ENCODE measurements at places on chromosomes 5 and 9. TPM values are rescaled to one million over a fixed set of nuclear protein-coding genes. Genes with fewer than 3 reads are reported as not detected.

The CSF1R gene
- total RNA-seq: 0.84 TPM

The FOXD4 gene
- 0.65 TPM for total RNA-seq

DNA sequence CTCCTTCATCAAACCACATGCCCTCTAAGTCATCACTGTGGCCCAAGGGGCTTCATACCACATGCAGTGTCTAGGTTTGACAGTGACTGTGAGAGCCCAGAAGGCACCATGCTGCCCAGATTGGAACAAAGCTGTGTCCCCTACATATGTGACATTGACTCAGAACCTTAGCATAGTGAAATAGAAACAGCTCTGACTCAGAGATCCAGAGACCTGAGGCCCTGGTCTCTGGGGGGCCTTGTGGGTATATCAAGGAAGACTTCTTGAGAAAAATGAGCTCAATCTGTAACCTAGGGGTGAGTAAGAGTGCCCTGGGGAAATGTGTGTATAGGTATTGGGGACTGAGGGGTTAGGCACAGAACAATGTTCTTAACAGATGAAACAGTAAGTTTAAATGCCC, 7.1 kb upstream of the ENTREP1 start:
- DNase-seq: no peak

GRCh38 chr5:133299728-133300127, 247.9 kb downstream of the HSPA4 start:
- no peak for DNase-seq

DNA sequence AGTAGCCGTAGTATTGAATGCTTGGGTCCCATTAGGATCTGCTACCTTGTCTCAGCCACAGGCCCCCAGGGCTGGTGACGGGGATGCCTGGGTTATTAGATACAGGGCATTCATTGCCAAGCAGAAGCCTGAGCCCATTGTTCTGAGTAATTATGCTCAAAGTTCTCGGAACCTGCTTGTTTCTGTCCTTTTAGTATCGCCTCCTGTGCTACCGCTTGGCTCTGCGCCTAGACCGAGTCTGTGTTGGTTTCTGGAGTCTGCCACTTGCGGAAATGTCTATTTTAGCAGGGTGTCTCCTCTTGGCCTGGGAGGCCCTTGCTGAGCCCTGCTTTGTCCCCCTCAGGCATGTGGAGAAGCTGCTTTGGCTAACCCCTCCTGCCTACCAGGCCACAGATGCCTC, 506.1 kb downstream of the BNC2 start:
- no peak for DNase-seq

The PRRX2 gene
- total RNA-seq: not detected

The RGS3 gene
- total RNA-seq: 65.8 TPM
